NT2/D1 (cell line): ENCODE measurements at places on chromosomes 6 and 20.

GRCh38 chr6:110341663-110342596 is 16.2 kb downstream of the METTL24 start:
- no peak for DNase-seq

DNA sequence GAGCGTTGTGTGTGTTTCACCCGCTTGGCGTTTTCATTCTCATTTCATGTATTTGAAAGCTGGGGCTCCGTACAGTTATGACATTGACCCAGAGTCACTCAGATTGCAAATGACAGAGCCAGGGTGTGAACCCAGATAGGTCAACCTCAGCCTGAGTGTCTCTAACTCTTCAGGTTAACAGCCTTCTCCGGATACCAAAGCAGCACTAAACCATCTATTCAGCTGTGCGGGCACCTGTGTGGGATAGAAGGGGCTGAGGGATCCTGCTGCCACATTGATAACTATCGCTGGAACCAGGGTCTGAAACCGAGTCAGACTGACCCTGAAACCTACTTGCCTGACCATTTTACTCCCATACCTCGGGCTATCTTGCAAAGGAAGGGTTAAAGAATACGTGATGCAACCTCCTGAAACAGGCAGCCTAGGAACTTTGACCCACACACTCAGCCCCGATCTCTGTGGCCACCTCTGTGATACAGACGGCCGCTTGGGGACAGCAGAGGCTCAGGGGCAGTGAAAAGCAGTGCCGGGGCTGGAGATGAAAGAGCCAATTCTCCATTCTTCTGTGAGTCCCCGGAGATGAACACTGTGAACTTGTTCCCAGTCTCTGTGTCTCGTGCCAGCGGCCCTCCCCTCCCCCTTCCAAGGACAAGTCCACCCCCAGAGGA is 233.5 kb upstream of the QKI start:
- DNase-seq, result peak; percentile 15

- no peak for DNase-seq
These were observed 32.9 kb downstream of the PMEPA1 start for GRCh38 chr20:57676589-57677583.

- DNase-seq, result no peak
These were observed 296.0 kb downstream of the CDH4 start for GRCh38 chr20:61548069-61548468.

DNA sequence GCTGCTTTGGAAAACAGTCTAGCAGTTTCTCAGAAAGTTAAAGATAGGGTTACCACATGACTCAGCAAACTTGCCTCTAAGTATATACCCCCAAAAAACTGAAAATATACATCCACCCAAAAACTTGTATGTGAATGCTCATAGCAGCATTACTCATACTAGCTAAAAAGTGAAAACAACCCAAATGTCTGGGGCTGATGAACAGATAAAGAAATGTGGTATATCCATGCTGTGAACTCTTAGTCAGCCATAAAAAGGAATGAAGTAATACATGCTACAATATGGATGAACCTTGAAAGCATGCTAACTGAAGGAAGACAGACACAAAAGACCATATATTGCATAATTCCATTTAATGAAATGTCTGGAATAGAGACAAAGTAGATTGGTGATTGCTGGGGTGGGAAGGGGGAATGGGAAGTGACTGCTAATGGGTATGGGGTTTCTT is 79.9 kb upstream of the GLP1R start:
- DNase-seq, result no peak

GRCh38 chr6:28474441-28475219 is 31.3 kb upstream of the ZSCAN23 start:
- peak; percentile 75 for DNase-seq
